ENCODE measurements at places on chromosomes 12 and 14. TPM values are rescaled to one million over a fixed set of nuclear protein-coding genes. Genes with fewer than 3 reads are reported as not detected.

The HOXC9 gene
- 37.2 TPM for total RNA-seq

The TMCC3 gene
- 0.92 TPM for total RNA-seq

The C1QL4 gene
- 2.1 TPM for total RNA-seq

- no peak for DNase-seq
- no peak overlapping the region for H3K27ac ChIP-seq
- no peak overlapping the region for H3K4me3 ChIP-seq
- no peaks in the 10 kb centered on the region for H3K27me3 ChIP-seq
- no peaks in the 10 kb centered on the region for H3K4me1 ChIP-seq
- peaks cover 2% of the 10 kb centered on the region for H3K36me3 ChIP-seq
Measured at GRCh38 chr14:50156111-50156510, 39.7 kb upstream of the VCPKMT start.

GRCh38 chr14:32453857-32454810, 125.0 kb downstream of the AKAP6 start:
- H3K27me3 ChIP-seq: no peaks in the 10 kb centered on the region
- no peaks in the 10 kb centered on the region for H3K36me3 ChIP-seq
- no peak overlapping the region for H3K27ac ChIP-seq
- no peaks in the 10 kb centered on the region for H3K4me1 ChIP-seq
- no peak overlapping the region for H3K4me3 ChIP-seq

DNA sequence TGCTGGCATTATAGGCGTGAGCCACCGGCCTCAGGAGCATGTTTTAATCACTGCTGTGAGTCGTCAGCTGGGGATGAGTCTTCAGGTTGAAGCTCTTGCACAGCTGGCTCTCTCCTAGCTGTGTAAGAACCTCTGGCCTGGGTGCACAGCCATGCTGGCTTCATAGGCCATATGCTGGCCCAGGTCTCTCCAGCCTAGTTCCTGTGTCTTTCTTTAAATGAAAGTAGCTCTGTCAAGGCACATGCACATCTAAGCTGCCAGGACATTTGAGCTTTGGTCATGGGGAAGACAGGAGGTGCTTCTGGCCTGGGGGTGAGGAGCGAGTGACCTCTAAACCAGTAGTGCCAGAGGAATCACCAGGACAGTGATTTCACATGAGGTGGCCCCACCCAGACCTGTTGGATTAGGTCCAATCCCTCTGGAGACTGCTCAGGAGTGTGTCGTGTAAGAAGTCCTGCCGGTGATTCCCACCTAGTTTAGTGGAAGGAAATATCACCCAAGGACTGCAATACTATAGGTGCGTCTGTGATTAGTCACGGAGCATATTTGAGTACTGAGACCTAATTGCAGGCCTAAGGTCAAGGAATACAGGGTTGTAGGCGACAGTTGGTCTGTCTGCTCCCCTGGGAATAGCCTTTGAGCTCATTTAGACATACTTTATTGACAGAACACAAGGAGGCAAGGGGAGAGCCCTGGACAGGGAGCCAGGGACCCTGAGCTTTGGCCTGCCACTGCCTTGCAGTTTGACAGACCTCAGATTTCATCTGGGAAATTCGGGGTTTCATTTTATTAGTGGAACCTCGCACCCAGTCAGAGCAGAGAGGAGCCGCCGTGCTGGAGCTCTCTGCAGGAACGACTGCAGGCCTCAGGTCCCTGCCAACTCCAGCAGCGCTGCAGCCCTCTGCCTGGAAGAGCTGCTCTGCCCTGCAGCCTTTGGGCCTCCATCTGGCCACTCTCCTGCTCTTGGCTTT, 67.0 kb downstream of the ANKRD9 start:
- no peak overlapping the region for H3K27ac ChIP-seq
- no peaks in the 10 kb centered on the region for H3K4me1 ChIP-seq
- DNase-seq: no peak
- no peaks in the 10 kb centered on the region for H3K36me3 ChIP-seq

DNA sequence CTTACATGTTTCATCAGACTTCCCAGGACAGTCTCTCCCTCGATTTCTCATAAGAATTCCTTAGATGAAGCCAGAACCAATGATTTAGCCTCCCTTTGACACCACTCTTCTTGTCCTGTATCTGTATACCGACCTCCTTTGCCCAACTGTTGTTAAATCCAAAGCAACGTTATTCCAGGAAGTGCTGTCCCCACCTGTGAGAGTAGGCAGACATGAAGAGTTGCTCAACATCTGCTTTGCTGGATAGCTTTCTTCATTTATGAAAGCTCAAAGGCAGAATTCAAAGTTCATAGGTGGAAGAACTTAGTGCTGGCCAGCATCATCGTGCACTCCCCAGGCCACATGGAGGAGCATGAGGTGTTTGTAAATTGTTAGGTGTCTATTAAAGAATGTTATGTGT, 55.6 kb downstream of the GTF2A1 start:
- H3K27ac ChIP-seq: no peak overlapping the region
- H3K4me3 ChIP-seq: no peak overlapping the region
- DNase-seq: no peak
- H3K4me1 ChIP-seq: no peaks in the 10 kb centered on the region
- no peaks in the 10 kb centered on the region for H3K36me3 ChIP-seq

DNA sequence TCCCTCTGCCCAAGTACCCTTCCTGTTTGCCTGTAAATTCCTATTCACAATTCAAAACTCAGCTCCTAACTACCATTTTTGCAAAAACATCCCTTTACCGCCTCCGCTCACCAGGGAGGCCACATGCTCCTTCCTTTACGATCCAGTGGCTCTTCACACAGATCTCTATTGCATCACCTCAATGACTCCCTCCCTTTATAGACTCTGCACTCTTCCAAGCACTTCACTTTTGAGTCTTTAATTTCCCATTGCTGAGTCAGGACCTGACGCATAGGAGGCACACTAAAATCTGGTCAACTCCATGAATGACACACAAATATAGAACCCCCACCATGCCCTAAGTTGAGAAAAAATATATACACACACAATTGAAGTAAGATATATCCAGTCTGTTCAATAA, 45.9 kb downstream of the PPP1R13B start:
- no peak for DNase-seq
- H3K4me1 ChIP-seq: no peaks in the 10 kb centered on the region
- H3K36me3 ChIP-seq: no peaks in the 10 kb centered on the region
- no peak overlapping the region for H3K27ac ChIP-seq
- no peak overlapping the region for H3K4me3 ChIP-seq

DNA sequence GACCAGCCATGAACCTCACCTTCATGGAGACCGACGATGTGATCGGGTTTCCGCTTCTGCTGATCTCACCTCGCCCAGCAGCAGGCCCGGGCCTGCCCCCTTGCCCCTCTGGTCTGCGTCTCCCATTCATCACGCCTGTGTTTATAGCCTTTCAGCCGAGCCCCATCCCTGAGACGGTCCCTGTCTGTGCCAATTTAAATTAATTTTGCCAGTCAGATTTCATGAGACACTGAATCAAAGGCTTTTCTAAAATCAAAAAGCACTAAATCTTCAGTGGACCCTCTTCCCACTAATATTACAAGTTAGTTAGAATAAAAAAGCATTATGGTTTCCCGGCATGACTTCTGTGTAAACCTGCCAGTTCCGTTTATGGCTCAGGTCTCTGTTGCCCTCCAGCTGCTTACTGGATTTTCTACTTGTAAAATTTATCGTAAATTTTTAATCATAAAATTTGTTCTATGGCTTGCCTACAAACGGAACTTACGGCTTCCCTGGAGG, 155.9 kb downstream of the ESRRB start:
- no peak overlapping the region for H3K4me3 ChIP-seq
- no peak for DNase-seq
- H3K36me3 ChIP-seq: no peaks in the 10 kb centered on the region
- no peaks in the 10 kb centered on the region for H3K4me1 ChIP-seq

DNA sequence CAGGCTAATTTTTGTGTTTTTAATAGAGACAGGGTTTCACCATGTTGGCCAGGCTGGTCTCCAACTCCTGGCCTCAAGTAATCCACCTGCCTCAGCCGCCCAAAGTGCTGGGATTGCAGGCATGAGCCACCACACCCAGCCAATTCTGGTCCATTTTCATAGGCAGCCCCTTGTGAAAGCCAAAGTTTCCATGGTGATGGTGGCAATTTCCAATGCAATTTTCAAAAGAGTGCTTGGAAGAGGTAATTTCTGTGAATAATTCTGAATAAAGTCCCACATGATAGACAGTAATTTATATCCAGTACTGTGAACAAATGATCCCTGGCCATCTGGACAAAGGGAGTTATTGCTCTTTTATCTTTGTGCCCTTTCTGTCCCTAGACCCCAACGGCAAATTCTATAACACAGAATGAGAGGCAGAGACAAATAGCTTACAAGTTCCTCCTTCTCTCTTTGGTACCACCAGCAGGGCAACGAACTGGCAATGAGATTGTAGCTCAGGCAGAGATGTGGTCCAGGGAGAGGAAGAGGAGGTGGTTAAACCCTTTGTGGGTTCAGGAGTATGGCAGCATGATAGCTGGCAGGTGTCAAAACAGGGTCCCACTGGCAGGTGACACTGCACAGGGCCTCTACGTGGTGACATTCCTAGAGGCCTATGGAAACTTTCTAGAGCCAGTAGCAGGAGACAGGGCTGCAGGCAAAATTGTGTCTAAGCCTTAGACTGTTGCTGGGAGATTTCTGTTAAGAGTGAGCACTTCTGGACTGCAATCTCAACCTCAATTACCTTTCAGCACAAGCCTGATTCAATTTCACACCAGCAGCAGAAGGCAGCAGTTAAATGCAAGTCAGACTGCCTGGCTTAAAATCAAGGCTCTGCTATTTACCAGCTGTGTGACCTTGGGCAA, 46.5 kb downstream of the NT5DC3 start:
- peaks cover 9% of the 10 kb centered on the region for H3K36me3 ChIP-seq
- H3K4me3 ChIP-seq: no peak overlapping the region
- no peaks in the 10 kb centered on the region for H3K27me3 ChIP-seq

DNA sequence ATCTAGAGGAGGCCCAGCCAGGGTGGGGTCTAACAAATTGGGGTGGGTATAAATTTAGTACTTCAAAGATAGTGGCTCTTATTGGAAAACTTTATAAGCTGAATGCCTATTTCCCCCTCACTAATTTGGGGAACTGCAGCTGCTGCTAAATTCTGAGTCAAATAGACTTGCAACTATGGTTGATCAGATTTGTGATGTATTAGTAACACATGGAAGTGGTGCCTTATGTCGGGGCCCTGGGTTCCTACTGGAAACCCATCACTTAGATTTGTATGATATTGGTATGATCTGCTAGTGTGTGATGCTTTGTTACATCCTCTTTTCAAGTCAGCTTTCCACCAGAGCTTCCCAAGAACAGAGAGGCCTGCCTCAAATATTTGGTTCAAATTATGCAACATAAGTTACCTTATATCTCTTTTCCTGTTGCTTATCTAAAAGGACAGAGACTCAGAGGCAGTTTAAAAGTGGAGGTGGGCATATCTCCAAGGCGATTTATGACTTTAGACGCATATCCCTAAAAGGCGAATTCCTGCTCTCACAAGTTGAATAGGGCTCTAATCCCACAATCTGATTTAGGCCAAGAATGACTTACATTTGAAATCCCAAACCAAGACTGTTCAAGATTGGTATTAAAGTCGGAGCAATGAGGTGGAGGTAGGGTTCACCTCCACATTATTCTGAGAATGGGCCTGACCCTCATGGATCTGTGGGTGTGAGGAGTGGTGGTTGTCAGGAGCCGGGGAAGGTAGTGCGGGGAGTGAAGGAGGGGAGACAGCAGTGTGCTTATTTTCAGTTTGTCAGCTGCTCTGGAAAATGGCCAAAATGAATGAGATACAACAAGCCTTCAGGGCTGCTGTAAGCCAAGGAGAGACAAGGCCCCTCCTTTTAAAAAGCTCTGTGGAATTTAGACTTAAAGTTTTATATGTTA, 425.8 kb downstream of the RAD51B start:
- no peak overlapping the region for H3K4me3 ChIP-seq
- DNase-seq: no peak
- peaks cover 48% of the 10 kb centered on the region for H3K4me1 ChIP-seq
- no peaks in the 10 kb centered on the region for H3K36me3 ChIP-seq
- no peaks in the 10 kb centered on the region for H3K27me3 ChIP-seq

- H3K27ac ChIP-seq: no peak overlapping the region
- H3K4me1 ChIP-seq: no peaks in the 10 kb centered on the region
- H3K4me3 ChIP-seq: no peak overlapping the region
- H3K36me3 ChIP-seq: no peaks in the 10 kb centered on the region
- no peaks in the 10 kb centered on the region for H3K27me3 ChIP-seq
- no peak for DNase-seq
Measured at GRCh38 chr14:79730953-79731352, 480.4 kb downstream of the DIO2 start.

GRCh38 chr12:24615967-24616411, 332.9 kb downstream of the BCAT1 start:
- H3K4me1 ChIP-seq: no peaks in the 10 kb centered on the region
- no peak overlapping the region for H3K4me3 ChIP-seq
- DNase-seq: no peak
- no peaks in the 10 kb centered on the region for H3K36me3 ChIP-seq
- H3K27me3 ChIP-seq: no peaks in the 10 kb centered on the region
- H3K27ac ChIP-seq: no peak overlapping the region

DNA sequence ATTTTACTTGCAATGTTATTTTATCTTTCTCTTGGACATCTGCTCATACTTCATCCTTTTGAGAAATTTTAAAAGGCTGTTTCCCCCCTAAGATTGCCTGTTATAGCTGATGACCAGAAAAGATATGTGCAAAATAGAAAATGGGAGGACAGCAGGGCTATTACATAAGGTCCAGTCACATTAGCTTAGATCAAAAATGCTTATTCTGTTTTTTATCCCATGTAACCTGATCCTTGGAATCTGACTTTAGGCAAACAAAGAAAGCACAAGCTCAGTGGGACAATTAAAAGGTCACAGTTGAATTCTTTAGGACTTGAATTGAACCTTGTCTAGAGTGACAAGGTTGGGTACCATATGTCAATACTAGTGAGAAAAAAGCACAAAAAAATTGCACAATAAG, 65.1 kb upstream of the TRHDE start:
- H3K36me3 ChIP-seq: no peaks in the 10 kb centered on the region
- no peak overlapping the region for H3K4me3 ChIP-seq
- no peaks in the 10 kb centered on the region for H3K4me1 ChIP-seq
- DNase-seq: no peak
- no peaks in the 10 kb centered on the region for H3K27me3 ChIP-seq
- H3K27ac ChIP-seq: no peak overlapping the region

DNA sequence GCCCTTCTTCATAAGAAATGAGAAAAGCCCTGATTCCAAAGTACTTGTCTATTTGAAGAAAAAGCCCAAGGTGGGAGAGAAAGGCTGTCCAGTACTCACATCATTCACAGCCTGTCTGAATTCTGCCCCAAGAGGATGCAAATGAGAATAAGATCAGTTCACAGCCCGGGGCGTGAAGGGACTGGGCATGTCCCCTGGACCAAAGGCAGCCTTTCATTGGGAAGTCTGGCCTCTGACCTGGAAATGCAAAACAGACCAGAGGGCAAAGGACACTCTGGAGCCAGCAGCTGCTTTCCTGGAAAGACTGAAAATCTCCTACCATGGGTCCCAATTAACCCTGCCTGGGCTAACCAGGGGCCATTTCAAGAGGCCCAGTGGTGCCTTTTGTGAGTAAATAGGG, 191.2 kb upstream of the PELI2 start:
- no peak for DNase-seq
- no peaks in the 10 kb centered on the region for H3K4me1 ChIP-seq
- H3K27ac ChIP-seq: no peak overlapping the region
- H3K4me3 ChIP-seq: no peak overlapping the region
